ENCODE measurements at places on chromosomes 5 and 9. TPM values are rescaled to one million over a fixed set of nuclear protein-coding genes. Genes with fewer than 3 reads are reported as not detected.
A peak's percentile ranks its signal among the peaks of the same experiment; 100 is the strongest.

- DNase-seq = no peak
These were observed 183.6 kb downstream of the EFNA5 start for GRCh38 chr5:107487056-107487542.

DNA sequence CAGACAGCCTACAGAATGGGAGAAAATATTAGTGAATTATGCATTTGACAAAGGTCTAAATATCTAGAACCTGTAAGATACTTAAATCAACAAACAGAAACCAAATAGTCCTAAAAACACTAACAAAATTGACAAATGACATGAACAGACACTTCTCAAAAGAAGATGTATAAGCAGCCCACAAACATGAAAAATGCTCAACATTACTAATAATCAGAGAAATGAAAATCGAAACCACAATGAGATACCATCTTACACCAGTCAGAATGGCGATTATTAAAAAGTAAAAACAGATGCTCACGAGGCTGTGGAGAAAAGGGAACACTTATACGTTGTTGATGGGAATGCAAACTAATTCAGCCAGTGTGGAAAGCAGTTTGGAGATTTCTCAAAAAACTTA is 1186.8 kb downstream of the DTWD2 start:
- DNase-seq = no peak

DNA sequence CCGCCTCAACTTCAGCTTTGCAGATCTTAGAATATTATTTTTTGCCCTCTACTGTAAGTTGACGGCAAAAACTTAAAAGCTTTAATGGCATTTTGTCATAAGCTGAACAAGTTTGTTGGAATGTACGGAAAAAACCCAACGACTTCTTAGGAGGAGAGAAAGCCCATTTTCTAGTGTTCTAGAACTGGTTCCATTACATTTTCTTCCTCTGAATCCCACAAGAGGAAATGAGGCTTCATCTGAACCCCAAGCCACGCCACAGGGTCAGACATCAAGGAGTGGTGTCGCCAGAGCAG is 113.7 kb downstream of the LHFPL2 start:
- no peak for DNase-seq

NUDT12 gene
- total RNA-seq = not detected

- DNase-seq = no peak
These were observed 531.5 kb downstream of the CSNK1G3 start for GRCh38 chr5:124043456-124043855.

C9orf50 gene
- not detected for total RNA-seq

GRCh38 chr5:178981381-178981780 is 13.7 kb downstream of the GRM6 start:
- no peak for DNase-seq

- DNase-seq = no peak
These were observed 12.5 kb downstream of the ABCA2 start for GRCh38 chr9:137015540-137015930.

DNA sequence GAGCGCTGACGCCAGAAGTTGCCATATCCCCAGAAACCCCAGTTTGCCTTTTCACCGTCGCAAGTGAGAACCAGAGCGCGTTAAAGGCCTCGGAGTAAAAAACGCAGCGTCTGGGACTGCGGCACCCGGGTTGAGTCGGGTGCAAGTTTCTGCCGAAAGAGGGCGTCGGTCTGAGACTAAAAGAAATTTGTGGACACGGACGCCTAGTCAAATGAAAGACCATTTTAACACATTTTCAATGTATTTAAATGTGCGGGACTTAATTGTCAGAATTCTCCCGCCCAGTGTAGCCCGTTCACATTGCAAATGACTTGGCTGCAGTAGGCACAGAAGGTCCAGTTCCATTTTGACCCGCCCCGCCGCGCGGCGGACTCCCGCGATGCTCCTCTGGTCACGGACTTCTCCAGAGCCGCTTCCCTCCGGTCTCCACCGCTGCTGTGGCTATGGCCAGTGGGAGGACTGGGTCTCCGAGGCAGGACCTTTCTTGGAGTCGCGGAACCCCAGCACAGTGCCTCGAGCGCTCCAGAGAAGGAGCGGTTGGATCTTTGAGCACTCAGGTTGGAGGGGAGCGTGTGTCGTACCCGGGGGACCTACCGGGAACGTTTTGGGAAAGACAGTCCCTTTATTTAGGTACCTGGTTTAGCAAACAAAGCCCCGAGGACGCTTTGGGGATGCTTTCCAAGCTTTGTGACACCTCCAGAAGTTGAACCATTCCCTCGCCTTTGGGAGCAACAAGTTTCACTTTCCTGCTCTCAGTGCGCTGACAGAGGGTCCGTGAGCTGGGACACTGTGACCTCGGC is 1.2 kb upstream of the NPR3 start:
- DNase-seq = peak; percentile 66

DNA sequence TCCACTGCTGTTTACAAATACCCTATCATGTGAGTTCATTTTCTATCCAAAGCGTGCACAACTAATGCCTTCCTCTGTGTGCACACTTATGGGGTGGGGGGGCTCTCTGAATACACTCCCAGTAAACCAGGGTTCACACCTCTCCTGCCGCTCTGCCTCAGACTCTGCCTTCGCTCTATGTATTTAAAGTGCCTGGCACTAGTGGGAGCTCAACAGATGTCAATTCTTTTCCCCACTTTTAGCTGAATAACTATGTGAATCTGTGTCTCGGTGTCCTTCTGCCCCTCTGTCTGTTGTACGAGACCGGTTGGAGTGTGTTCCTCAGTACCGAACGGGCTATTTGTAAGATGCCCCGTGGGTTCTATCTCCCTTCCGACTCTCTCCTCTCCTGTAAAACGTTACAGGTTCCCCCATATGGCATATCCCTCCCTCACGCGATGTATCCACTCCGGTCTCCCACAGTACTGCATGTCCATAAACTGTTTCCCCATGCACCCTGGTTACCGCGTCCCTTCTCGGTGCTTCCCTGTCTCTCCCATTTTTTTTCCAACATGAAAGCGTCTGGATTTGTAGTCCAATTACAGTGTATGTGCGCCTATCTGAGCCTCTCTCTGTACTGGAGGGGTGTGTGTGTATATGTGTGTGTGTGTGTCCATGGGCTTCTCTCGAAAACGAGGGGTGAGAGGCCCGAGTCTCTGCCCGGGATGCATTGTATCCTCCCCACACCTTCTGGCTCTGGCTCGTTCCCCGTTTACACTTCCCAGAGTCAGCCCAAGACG is 1.6 kb downstream of the ELL2 start:
- DNase-seq = no peak

DNA sequence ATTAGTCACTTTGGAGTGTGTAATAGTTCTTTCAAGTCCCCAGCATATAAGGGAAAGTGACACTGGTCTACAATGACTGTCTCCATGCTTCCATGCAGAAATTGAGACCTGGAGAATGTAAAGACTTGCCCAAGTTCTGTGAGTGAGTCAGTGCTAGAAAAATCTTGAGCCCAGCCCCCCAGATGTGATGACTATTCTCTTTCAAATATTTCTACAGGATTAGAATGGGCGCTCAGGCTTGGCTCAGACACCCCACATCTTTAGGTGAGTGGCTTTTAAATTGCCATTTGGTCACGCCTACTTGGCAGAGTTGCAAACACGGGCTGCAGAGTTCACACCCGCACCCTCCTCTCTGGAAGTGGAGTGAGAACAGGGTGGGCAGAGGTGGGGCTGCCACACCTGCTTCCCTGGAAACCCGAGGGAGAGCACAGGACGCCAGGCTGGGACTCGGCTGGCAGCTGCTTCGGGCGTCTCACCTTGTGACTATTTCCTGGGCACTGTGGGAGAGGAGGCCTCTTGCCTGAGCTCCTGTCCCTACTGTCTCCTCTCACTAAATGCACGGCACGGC is 37.6 kb downstream of the ROPN1L start:
- DNase-seq = no peak

- no peak for DNase-seq
These were observed 39.7 kb upstream of the SHC3 start for GRCh38 chr9:89218040-89218928.

GRCh38 chr9:85248514-85249312 is 493.0 kb downstream of the AGTPBP1 start:
- no peak for DNase-seq

GRCh38 chr5:94378062-94378461 is 240.3 kb downstream of the KIAA0825 start:
- no peak for DNase-seq

COL27A1 gene
- 0.30 TPM for total RNA-seq

- DNase-seq = no peak
These were observed 3.5 kb upstream of the SLC6A18 start for GRCh38 chr5:1221721-1222120.

DNA sequence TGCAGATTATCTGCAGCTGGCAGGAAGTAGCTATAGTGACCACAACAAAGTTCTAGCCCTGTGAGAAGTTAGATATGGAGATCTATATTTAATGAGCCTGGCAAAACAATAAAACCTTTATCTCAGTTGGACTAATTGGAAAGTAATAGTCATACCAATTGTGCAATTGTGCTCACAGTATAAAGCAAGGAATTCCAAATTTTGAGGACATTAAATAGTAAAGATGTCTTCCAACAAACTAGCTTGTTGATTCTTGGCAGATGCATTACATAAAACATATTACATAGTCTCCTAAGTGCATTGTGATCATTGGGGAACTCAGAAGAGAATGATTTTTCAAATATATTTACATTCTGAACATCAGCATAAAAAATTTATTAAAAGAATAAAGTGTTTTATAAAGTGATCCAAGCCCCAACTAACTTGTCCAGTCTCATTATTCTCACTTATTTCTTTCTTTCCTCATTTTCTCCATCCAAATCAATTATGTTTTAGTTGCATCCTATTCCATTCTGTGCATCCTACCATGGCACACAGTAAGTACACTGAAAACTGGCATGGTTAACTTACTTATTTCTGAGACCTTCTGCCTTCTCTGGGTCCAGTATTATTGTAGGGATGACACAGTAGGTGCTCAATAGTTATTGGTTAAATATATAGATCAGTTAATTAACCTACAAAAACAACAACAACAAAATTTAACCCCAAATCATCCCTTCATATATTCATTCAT is 977.2 kb upstream of the NUDT12 start:
- DNase-seq = no peak

MSMP gene
- total RNA-seq = not detected

CCNI2 gene
- 9.2 TPM for total RNA-seq

KIF12 gene
- not detected for total RNA-seq

DNA sequence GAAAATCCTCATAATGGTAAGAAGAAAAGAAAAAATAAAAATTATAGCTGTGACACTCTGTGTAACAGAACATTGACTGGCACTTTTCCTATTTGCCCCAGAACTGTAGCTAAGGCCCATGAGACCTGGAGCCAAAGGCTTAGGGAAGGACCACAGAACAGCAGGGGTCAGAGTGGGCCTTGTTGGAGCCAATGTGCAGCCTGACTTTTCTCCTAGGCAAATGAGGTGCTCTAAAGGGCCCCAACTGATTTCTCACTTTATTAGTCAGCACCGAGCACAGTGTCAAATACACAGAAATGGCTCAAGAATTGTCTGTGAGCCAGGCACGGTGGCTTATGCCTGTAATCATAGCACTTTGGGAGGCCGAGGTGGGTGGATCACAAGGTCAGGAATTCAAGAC is 4.0 kb upstream of the MEGF9 start:
- no peak for DNase-seq

RHOBTB3 gene
- 2.4 TPM for total RNA-seq

GRCh38 chr5:173866858-173867679 is 21.1 kb upstream of the CPEB4 start:
- DNase-seq = no peak

GRCh38 chr5:23405316-23406068 is 101.9 kb upstream of the PRDM9 start:
- DNase-seq = no peak

SLIT3 gene
- total RNA-seq = not detected

HAPLN1 gene
- total RNA-seq = not detected

GRCh38 chr5:318341-318897 is 3.1 kb upstream of the AHRR start:
- DNase-seq = no peak

DNA sequence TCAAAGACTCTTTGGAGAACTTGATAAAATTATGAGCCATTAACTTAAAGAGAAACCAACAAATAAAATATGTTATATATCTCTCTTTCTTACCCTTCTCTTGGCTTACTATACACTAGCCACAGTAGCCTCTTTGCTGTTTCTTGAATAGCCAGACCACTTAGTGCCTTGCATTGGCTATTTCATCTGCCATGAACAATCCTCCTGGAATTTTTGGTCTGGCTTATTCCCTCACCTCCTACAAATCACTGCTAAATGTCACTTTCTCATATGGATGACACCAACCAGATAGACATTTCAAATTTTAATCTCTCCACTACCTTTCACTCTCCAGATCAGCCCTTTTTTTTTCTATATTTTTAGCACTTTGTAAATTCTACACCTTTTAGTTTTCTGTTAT is 1581.7 kb downstream of the EFNA5 start:
- no peak for DNase-seq

DNA sequence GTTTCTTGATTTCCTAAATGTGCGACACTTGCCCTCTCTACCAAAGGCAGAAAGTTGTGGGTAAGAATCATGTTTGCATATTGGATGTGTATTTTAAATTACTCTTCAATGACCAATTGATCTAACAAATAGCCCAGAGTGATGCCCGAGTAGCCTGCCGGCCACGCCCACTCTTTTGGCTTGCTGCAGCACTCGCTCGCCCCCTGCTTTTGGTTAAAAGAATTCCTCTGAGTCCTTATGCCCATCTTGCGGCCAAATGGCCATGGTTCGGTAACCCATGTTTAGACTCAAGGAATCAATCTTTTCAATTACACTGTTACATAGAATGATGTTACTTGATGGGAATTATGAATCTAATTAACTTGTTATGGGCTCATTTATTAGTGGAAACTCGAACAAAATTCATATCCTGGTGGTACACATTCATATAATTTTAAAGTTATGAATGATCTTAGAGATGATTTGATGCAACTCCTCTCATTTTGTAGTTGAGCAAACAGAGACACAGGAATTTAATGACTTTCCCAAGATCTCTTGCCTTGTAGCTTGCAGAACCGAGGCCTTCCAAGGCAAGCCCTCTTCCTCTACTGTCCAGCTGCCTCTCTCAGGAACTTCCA is 36.5 kb downstream of the PPIC start:
- DNase-seq = no peak

- DNase-seq = no peak
These were observed 56.8 kb upstream of the KCNMB1 start for GRCh38 chr5:170445936-170446335.

- no peak for DNase-seq
These were observed 305.8 kb downstream of the TRIM32 start for GRCh38 chr9:116992865-116993264.

- DNase-seq = no peak
These were observed 1653.1 kb upstream of the CDH9 start for GRCh38 chr5:28691526-28691925.
